Forelimb muscle (tissue), 1 donor: ENCODE measurements at places on chromosomes 5 and 9. TPM values are rescaled to one million over a fixed set of nuclear protein-coding genes. Genes with fewer than 3 reads are reported as not detected.

ASS1 gene
- 38.9 TPM for polyA plus RNA-seq

DNA sequence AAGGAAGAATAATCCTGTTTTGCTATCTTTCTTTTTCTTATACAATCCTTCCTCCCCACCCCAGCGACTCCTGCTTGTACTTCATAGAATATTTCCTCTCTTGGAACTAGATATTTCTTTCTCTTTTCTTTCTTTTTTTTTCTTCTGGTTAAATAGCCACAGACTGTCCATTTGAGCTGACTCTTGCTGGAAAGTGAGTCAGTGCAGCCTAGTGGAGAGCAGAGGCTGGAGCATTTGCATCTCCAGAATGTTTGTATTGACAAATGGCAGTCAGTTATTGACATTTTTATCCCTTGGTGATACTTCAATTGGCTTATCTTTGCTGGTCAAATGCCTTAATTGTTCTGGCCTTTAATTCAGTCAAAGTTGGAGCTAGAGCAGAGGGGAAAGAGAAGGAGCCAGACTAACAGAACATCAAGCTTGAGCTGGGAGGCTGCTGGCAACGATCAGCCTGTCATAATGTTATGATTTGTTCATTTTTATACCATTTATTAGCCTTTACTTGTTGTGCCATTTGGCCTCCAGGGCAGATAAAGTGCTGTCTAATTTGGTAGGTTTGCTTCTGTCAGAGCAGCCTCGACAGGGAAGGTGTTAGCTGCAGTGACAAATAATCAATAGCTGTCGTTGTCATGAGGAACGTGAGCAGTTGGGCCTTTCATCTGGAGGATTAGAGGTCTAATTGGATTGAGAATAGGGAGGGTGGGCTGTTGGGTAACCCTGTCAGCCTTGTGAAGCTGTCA is 69.0 kb downstream of the INVS start:
- no peak for DNase-seq

DNA sequence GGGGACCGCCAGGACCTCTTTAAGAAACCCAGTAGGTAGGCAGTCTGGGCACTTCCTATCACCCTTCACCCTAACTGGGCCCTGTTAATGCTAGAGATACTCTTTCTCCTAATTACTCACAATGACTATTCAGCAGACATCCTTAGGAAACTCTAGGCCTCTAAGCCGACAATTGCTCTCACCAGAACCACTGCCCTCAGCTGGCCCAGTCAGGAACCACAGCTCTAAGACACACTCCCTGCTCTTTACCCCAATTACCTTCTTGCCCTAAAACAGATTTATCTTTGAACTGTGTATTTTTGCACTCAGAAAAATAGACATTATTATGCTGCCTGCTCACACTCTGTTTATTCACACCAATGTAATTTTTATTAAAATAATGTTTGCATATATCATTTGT is 432.6 kb upstream of the SLC30A5 start:
- no peak for DNase-seq

DNA sequence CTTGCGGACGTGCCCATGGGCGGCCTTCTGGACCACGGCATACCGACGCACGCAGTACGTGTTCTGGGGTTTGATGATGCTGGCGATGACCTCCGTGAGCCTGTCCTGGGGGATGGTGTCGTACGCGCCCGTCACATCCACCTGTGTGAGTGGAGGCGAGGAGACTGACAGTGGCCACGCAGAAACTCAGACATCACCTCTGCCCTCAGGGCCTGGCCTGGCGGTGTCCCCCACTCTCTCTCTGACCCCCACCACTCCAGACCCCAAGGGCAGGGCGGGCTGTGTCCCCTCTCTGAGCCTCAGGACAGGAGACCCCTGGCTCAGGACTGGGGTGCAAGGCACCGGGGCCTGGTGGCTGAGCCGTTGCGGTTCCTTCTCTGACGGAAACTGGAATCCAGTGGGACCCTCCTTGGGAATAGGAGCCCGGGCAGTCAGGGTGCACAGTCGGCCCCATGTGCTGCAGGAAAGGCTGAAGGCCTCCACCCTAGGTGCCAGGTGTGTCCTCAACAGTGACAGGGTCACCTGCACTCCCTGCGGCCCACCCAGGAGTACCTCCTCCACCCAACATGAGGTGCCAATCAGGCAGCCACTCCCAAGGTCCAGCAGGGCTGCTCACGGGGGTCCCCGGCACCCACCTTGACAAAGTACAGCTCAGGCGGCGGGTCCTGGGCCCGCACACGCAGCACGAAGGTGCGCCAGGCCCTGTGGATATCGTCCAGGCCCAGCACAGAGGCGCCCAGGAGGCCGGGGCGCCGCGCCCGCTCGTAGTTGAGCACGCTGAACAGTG is 16.0 kb downstream of the TERT start:
- no peak for DNase-seq

DNA sequence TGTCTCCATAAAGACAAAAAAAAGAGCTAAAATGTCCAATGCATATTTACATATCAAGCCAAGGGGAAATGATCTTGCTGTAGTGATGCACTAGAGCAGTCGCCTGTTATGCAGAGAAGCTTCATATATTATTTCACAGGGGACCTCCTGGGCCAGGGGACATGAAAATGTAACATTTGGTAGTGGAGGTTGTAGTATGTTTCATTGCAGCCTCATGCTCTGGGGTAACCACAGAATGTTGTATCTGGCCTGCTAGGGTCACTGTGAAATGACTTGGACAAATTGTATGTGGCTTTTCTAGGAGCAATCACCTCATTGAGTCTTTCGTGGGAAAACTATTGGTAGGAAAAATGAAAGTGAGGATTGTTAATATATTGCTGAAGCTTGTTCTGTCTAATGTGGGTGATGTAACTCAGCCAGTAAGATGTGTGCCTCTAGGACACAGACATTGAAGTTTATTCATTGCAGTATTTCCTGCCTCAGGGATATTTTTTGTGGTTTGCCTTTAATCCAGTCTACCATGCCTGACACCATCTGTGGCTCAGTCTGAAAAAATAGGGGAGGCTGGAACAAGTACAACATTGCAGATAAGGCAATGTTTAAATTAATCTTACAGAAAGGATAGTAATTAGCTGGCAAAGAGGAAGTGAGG is 430.8 kb upstream of the TNC start:
- DNase-seq: no peak

DNA sequence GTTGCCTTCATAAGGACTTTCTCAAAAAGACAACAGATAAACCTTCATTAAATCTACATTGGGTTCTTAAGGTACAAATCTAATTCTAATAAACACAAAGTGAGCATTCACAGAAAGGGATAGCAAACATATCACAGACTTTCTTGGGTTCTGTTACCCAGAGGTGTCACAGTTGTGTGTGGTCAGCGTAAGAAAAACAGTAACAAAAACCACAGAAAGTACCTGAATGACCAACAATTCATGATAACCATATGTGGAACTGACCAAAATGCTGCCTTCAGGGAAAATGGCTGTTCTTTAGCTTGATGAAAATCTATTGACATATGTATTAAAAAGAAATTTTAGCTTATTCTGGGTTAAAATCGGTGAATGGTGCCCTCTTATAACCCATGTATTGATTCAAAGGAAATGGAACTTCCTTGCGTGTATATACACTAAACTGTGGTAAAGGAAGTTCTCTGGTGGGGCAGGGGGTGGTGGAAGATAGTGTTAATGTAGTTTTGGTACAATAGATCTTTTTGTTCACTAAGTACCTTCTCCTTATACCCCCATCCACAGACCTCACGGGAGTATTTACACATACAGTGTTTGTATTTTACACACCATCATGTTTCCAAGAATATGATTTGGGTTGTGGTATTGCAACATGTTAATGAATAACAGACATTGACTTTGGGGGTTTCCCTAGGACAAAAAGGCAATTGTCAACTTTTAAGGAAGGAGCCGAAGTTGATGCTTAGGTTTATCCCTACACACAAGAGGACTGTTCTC is 152.5 kb downstream of the APBA1 start:
- DNase-seq: no peak
